ENCODE measurements at places on chromosomes 1 and 21. TPM values are rescaled to one million over a fixed set of nuclear protein-coding genes. Genes with fewer than 3 reads are reported as not detected.

DNA sequence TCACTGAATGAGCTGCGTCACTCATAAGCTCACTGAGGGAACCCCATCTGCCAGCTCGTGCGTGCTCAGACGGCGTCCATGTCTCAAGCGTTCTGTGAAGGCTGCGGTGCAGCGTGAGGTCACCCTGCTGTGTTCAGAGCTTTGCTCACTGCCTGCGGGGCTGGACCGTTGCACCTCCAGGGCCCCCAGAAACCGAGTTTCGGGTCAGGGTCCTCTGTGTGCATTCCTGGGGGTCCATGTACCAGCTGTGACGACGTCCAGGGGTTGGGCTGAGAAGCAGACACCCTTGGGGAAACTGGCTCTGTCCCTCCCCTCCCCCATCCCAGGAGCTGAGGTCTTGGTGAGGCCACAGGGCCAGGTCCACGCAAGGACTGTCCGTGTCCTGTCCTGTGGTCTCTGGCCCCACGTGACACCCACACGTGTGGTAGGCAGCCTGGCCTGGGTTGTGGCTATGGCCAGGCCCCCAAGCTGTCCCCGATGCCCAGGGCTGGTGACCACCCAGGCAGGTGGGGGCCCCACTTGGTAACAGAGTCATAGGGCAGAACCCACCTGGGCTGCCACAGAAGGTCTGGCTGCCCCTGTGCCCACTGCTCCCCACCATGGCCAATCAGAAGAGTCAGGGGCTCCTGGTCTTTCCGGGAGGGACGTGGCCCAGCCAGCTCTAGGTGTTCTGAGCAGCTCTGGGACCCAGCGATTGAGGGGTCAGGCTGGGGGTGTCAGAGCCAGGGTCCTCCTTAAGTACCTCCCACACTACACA, 24.4 kb downstream of the FTCD start:
- no peak for DNase-seq

DNA sequence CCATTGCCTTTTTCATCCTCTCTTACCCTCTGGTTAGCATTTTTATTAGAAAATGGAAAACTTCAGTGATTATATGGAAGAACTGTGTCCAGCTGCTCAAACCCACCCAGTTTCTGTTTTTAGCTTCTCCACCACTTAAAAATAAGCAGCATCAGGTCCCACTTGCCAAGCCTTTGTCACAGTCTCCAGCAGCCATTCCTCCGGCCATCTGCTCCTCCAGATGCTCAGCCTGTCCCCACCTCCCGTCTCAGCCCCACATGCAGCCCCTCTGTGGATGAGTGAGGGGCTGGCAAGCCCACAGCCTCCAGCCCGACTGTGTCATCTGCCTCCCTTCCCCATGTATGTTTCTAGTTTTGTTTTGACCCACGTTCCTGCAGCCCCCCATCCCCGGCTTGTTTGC, 289.7 kb downstream of the HHAT start:
- DNase-seq, result no peak

DNA sequence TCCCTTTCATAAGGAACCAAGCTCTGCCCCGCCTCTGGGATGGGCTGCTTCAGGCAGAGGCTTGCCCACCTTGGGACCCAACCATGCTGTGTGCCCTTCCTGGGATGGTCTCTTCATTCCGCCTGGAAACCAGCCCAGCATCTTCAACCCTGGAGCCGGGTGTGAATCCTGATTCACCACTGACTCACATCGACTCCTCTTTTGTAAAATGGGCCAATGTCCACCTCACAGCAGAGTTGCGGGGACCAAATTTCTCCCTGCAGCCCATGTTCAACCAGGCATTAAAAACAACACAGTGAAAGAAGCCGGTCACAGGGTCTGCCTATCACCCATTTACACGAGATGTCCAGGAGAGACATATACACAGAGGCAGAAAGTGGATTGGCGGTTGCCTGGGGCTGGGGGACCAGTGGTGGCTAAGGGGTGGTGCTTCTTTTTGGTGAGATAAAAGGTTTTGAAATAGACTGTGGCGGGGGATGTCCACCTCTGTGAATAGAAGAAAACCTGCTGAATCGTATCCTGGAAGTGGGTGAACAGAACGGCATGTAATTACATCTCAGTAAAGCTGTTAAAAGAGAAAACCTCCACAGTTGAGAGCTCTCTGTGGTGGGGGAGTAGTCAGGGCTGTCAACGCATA, 6.9 kb upstream of the GPR153 start:
- DNase-seq, result no peak

- no peak for DNase-seq
These were observed 51.2 kb downstream of the UTP25 start for GRCh38 chr1:209878964-209879363.

- DNase-seq, result no peak
These were observed 60.1 kb downstream of the EPB41 start for GRCh38 chr1:28974432-28974831.

GRCh38 chr1:147252540-147252939, 10.1 kb downstream of the CHD1L start:
- no peak for DNase-seq

DNA sequence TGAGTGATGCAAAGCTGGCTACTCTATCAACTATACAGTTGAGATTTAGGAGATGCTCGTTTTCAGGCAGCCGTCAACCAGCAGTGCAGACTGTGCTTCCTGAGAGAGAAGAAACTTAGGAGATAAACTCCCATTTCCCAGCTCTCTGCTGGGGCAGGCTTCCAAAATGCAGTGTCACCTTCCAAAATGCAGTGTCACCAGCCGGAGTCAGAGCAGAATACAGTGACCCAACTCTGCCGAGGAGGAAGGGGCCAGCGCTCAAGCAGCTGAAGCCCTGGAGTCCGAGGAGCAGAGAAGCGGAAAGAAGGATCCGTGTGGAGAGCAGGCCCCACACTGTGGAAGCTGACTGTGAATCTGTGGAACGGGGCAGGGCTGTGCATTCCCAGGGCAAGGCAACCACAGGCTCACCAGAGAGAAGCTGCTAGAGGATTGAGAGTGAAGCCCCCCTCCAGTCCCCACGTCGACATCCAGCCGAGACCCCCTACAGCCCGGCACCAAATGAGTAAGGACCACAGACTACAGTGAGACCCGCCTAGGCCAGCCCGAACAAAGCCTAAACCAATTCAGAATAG, 703 bp upstream of the KRTAP12-1 start:
- DNase-seq, result no peak

GRCh38 chr1:172473302-172473701, 29.4 kb upstream of the PIGC start:
- no peak for DNase-seq

- DNase-seq, result no peak
These were observed 2.7 kb downstream of the MIER1 start for GRCh38 chr1:66927528-66927927.

DNA sequence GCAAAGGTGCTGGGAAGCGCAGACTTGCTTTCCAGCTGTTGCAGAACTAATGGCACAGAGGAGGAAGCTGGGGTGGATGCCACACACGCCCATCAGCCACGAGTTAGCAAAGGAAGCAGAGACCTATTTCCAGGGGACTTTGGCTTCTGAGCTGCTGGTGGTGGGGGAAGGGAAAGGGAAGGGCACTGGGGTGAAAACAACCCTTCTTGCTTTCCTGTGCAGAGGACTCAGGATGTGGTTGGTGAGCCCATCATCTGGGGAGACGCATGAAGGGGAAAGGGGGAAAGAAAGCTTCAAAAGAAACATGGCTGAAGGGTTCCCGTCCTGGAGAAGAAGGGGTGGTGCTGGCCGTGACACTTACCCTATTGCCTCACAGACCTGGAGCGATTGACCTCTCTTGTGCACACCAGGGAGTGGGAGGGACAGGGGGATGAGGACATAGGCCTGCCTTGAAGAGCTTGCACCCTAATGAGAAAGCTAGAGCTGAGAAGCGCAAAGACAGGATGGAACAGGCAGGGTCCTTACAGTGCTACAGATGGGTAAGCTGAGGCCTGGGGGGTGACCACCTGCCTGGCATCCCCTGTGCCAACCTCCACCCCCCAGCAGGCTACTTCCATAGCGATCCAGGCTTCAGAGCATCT, 140.8 kb upstream of the RAB4A start:
- DNase-seq, result no peak

DNA sequence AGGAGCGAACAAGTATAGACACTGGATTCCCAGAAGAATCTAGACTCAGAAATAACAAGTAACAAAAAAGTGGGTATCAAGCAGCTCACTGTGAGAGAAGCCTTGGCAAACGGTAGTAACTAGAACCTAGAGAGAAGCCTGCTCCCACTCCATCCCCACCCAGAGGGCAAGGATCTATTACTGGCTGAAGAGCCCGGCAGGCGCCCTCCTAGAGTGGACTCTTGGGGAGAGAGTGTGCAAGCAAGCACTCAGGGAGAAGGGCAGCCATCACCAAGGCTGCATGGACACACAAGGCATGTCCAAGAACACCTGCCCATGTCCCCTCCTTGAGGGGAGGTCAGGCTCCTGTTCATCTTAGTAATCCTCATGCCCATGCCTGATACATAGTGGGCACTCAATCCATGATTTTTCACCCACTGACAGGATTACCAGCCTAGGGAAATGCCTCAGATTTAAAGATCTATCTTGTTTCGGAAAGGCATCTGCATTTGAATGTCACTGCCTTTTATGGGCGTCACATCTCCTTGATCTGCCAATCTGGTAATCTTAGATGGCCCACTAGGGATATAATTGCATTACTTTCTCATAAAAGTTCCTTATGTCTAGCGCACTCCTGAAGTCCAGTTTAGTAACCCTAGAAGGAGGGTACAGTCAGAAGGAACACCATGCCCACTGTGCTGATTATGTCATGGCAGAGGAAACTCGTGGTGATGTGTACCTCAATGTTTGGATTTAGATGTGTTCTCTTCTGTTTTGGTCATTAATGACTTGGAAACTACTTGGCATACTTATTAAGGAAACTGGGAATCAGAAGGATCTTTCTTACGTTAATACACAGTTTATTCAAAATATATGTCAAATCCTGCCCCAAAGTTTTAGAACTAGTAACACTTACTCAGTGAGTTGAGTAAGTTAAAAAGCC, 14.4 kb downstream of the CNN3 start:
- no peak for DNase-seq

DNA sequence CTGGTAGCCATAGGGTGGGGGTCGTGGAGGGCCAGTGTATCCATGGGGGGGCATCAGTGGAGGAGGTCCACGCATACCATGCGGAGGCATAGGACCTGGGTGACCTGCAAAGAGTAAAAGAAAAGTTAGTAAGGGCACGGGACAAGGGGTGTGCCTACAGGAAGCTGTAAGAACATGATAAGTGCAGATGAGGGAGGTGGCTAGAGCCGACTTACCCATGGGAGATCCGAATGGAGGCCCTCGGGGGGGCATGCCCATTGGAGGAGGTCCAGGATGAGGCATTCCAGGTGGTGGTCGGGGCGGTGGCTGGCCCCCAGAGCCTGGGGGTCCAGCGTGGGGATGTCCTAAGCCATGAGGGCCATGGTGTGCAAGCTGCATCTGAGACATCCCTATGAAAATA, 4.0 kb downstream of the SF3B4 start:
- no peak for DNase-seq

DNA sequence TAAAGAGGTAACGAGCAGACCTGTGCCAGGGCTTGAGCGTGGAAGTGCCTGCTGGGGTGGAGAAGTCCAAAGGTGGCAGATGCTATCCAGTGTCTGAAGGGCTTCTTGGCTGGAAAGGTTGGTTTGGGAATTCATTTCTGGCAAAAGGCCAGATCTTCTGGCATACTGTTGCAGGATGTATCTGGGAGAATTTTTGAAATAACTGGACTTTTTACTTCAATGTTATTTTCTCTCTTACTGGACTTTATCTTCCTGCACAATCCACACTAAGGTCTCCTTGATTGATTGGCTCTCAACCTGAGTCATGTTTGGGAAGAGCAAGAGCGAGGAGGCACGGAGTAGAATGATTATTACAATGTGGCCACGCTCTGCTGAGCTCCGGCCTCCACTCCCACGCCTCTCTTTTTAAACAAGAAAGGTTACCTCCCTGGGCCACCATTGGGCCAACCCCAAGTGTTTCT, 278.4 kb downstream of the TM2D1 start:
- no peak for DNase-seq

DNA sequence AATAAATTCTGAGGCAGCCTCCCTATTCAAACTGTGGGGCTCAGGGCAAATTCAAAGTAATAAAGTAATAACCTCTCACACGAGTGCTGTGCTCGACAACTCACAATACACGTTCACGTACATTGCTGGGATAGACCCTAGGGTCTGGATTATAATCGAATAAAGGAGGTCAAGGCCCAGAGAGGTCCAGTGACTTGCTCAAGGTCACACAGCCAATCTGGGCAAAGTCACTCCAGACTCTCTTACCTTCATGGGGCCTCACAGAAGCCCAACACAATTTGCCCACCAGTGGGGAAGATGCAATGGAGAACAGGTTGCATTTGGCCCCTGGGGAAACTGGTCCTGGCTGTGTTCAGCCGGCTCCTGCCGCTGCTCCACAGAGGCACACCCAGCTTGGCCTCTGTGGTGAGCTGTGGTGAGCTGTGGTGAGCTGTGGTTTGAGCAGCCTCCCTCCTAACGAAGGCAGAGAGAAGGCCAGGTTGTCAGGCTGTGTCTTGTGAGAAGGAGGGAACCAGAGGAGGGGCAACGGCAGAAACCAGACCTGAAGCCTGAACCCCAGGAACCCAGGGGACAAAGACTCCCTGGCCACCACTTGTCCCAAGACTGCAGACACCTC, 35.1 kb downstream of the NUAK2 start:
- DNase-seq, result no peak

- DNase-seq, result no peak
These were observed 22.7 kb downstream of the MAB21L3 start for GRCh38 chr1:116133696-116134475.

- no peak for DNase-seq
These were observed 6.6 kb downstream of the EPHB2 start for GRCh38 chr1:22717037-22717760.

DNA sequence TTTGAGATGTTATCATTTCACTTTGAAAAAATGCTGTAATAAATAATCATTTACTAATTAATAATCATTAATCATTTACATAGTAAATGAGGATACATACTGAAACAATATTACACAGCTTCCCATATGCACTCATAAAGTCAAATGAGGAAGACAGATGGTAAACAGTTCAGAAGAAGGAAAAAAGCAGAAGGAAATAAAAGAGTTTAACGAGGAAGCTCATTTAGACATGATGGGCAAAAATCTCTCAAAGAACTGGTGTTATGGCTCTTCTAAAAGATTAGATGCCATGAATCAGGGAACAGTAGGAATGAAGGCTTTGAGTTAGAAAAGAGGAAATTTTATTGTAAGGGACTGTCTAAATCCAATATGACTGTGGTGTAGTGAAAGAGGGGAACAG, 347.6 kb downstream of the PTPRC start:
- DNase-seq, result no peak

LCA5L gene
- 7.0 TPM for polyA plus RNA-seq

LCE5A gene
- polyA plus RNA-seq, result 0.17 TPM

RHBDL2 gene
- 1.4 TPM for polyA plus RNA-seq

OPRD1 gene
- polyA plus RNA-seq, result 0.52 TPM

KISS1 gene
- polyA plus RNA-seq, result not detected

KRTAP21-2 gene
- polyA plus RNA-seq, result not detected

FMOD gene
- polyA plus RNA-seq, result 46.4 TPM

OR14A16 gene
- not detected for polyA plus RNA-seq

CD53 gene
- 5.6 TPM for polyA plus RNA-seq

TCHH gene
- polyA plus RNA-seq, result 0.05 TPM

All from left kidney (tissue), 8 donors.